ENCODE measurements at places on chromosomes 7 and 10.

GRCh38 chr10:90179696-90180407, 478.5 kb downstream of the KIF20B start:
- DNase-seq = no peak
- no peak overlapping the region for H3K4me3 ChIP-seq
- H3K4me1 ChIP-seq = no peaks in the 10 kb centered on the region
- H3K27ac ChIP-seq = no peak overlapping the region

DNA sequence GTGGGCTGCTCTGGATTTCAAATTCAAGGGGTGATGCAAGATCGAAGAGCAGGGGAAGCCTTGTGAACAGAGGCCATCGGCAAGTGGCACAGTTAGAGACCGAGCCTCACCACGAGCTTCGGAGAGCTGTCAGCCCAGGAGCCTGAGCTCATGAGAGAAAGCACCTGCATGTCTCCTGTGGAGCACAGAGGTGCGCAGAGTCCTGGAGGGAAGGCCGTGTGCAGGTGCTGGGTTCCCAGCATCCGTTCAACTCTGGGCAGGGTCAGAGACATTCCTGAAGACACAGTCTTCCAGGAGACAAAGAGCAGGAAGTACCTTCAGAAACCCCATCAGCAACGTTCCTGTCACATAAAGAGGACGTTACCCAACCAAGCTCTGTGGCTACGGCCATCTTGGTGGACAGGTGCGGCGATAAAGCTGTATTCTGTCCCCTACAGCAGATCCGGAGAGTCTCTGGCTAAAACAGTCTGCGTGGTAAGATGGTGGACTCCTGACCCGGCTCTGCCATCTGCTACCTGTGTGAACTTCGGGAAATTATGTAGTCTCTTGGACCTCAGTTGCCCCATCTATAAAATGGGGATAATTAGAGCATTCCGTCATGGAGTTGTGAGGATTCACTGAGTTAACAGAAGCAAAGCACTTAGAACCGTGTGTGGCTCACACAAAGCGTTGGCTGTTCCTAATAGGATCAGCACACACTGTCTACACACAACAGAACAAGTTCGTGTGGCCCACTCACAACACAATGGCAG, 40.6 kb downstream of the NOD1 start:
- no peak overlapping the region for H3K27ac ChIP-seq
- H3K4me1 ChIP-seq = peaks cover 21% of the 10 kb centered on the region
- no peaks in the 10 kb centered on the region for H3K27me3 ChIP-seq
- DNase-seq = no peak
- H3K36me3 ChIP-seq = peaks cover 39% of the 10 kb centered on the region

GRCh38 chr7:37408291-37409228, 40.1 kb downstream of the ELMO1 start:
- no peak for DNase-seq
- H3K36me3 ChIP-seq = no peaks in the 10 kb centered on the region

DNA sequence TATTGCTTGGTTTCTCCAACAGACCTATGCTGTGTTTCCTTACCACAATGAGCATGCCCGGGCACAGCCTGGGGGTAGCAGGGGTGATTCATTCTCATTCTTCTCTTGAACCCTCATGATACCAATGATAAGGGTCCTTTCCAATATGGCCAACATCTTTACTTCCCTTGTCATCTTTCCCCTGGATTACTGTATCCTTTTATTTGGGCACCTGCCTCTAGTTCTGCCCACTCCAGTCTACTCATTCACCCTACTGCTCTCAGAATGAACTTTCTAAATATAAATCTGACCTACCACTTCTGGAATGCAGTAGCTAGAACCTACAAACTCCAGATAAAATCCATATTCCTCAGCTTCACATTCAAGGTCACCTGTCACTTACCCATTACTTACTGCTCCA, 26.4 kb upstream of the ITPRID1 start:
- H3K36me3 ChIP-seq = no peaks in the 10 kb centered on the region
- no peak for DNase-seq
- no peak overlapping the region for H3K4me3 ChIP-seq

GRCh38 chr7:105951597-105951996, 11.5 kb upstream of the CDHR3 start:
- no peaks in the 10 kb centered on the region for H3K4me1 ChIP-seq
- H3K4me3 ChIP-seq = no peak overlapping the region
- no peak for DNase-seq
- no peak overlapping the region for H3K27ac ChIP-seq
- H3K27me3 ChIP-seq = no peaks in the 10 kb centered on the region
- H3K36me3 ChIP-seq = no peaks in the 10 kb centered on the region

GRCh38 chr10:114094795-114095194, 51.1 kb downstream of the ADRB1 start:
- H3K27me3 ChIP-seq = no peaks in the 10 kb centered on the region
- no peaks in the 10 kb centered on the region for H3K4me1 ChIP-seq
- H3K4me3 ChIP-seq = no peak overlapping the region
- DNase-seq = no peak

DNA sequence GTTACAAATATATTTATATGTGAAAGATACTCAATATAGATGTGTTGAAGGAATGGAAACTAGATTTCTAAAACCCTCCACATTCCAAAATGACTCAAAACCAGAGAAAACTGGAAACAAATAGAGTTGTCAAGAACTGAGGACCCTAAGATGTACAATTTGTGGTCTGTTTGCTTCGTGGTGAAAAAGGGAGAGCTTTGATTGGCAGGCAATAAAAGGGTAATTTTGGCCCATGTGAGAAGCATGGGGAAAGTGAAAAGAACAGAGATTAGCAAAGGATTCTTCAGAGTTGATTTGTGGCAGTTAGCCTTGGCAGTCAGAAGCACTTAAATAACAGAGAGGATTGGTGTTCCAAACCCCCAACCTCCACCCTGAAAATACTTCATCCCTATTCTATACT, 37.1 kb upstream of the DKK1 start:
- no peaks in the 10 kb centered on the region for H3K27me3 ChIP-seq
- H3K4me1 ChIP-seq = no peaks in the 10 kb centered on the region
- H3K27ac ChIP-seq = no peak overlapping the region
- H3K36me3 ChIP-seq = no peaks in the 10 kb centered on the region

DNA sequence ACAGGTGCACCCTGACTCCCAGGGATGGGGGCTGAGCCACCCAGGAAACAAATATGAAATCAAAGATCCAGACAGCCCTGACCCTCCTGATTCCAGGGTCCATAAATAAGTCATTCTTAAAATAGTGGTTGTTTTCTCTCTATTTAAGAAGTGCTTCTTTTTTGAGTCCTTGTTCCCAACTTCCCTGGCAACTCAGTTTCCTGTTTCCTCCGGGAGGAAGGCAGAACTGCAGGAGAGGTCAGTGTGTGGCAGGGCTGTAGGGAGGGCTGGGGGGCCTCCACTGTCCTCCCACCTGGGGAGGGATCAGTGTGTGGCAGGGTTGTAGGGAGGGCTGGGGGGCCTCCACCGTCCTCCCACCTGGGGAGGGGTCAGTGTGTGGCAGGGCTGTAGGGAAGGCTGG, 88.7 kb upstream of the PDGFA start:
- no peaks in the 10 kb centered on the region for H3K27me3 ChIP-seq
- no peak overlapping the region for H3K27ac ChIP-seq
- no peak for DNase-seq
- no peak overlapping the region for H3K4me3 ChIP-seq
- H3K4me1 ChIP-seq = peaks cover 31% of the 10 kb centered on the region

DNA sequence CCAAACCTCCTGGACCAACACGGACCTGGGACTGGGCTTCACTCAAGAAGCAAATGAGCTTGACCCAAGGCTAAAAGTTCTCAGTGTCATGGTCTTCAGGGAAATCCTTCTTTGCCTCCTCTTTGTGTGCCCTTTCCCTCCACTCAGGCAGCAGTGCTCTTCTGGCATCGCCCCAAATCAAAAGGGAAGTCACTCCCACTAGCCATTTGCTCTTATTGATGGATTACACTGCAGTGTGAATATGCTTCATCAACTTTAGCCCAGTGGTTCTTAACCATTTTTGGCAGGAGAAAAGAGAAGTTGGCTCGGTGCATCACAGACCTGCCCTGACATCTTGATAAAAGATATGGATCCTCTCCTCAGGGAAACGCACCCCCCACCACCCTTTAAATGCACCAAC, 19.2 kb upstream of the IKZF1 start:
- no peak overlapping the region for H3K27ac ChIP-seq
- no peaks in the 10 kb centered on the region for H3K36me3 ChIP-seq
- peaks cover 11% of the 10 kb centered on the region for H3K4me1 ChIP-seq
- no peak for DNase-seq
- H3K4me3 ChIP-seq = no peak overlapping the region
- no peaks in the 10 kb centered on the region for H3K27me3 ChIP-seq

DNA sequence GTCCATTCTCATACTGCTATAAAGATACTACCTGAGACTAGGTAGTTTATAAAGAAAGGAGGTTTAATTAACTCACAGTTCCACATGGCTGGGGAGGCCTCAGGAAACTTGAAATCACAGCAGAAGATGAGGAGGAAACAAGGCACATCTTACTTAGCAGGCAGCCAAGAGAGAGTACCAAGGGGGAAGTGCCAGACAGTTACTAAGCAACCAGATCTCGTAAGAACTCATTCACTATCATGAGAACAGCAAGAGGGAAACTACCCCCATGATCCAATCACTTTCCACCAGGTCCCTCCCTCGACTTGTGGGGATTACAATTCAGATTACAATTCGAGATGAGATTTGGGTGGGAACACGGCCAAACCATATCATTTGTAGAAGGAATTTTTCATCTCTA, 36.3 kb downstream of the NHLRC2 start:
- no peak overlapping the region for H3K27ac ChIP-seq
- H3K36me3 ChIP-seq = peaks cover 15% of the 10 kb centered on the region
- no peak for DNase-seq
- H3K4me3 ChIP-seq = no peak overlapping the region

GRCh38 chr7:17136126-17136525, 162.3 kb upstream of the AHR start:
- H3K4me1 ChIP-seq = no peaks in the 10 kb centered on the region
- no peaks in the 10 kb centered on the region for H3K27me3 ChIP-seq
- no peak overlapping the region for H3K4me3 ChIP-seq
- no peaks in the 10 kb centered on the region for H3K36me3 ChIP-seq
- no peak for DNase-seq

- H3K36me3 ChIP-seq = no peaks in the 10 kb centered on the region
- no peak overlapping the region for H3K27ac ChIP-seq
- no peaks in the 10 kb centered on the region for H3K4me1 ChIP-seq
- H3K27me3 ChIP-seq = no peaks in the 10 kb centered on the region
Observed at GRCh38 chr7:138825049-138825721, 27.2 kb upstream of the ATP6V0A4 start.

GRCh38 chr10:7193369-7193768, 217.5 kb downstream of the SFMBT2 start:
- DNase-seq = no peak
- no peaks in the 10 kb centered on the region for H3K27me3 ChIP-seq
- H3K27ac ChIP-seq = no peak overlapping the region

- no peak for DNase-seq
- H3K4me1 ChIP-seq = peaks cover 51% of the 10 kb centered on the region
- H3K36me3 ChIP-seq = no peaks in the 10 kb centered on the region
- peak overlapping the region; percentile 55 for H3K27ac ChIP-seq
- H3K27me3 ChIP-seq = no peaks in the 10 kb centered on the region
Observed at GRCh38 chr7:17041324-17041723, 159.5 kb upstream of the AGR3 start.

DNA sequence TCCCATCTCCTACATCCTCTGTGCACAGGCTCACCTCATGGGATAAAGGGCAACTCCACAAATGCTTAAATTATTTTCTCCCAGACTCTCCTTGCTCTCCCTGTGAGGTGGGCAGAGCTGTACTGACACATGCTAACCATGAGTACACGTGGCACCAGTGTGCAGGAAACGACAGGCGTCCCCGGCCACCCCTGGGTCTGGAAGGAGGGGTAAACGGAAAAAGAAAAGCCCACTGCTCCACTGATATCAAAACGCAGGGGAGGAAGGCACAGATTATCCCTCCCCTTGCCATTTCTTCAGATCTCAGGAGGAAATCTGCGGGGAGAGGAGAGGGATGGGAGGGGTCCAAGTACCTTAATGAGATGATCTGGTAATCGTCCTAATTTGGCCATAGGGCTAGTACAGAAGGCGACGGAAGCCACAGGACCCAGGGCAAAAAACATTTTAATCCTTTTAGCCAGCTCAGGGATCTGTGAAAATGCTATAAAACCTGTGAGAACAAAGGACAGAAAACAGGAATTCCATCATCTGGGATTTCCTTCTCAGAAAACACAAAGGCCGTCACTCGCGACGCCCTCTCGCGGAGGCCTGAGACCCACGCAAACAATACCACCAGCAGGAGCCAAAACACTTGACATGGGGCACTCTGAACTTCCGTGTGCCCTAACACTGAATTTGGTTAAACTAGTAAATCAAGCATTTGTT, 17.8 kb upstream of the CH25H start:
- no peak for DNase-seq
- no peak overlapping the region for H3K27ac ChIP-seq
- peaks cover 6% of the 10 kb centered on the region for H3K4me1 ChIP-seq
- H3K4me3 ChIP-seq = no peak overlapping the region
- no peaks in the 10 kb centered on the region for H3K27me3 ChIP-seq
- peaks cover 17% of the 10 kb centered on the region for H3K36me3 ChIP-seq

DNA sequence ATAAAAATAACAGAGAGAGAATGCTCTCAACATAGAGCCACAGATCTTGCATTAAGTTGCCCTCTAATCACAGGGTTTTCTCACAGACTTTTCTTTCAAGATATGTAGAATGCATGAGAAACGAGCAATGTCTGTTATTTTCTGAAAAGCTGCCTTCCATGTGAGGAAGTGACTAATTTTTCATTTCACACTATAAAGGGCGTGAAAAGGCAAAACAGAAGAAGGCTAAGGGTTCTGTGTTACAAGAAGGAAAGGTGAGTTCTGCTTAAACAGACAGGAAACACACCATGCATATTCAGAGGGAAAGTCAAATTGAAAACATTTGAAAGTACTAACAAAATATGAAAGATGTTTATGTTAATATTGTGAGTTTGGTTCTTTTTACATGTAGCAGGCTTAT, 189.2 kb downstream of the SEMA3D start:
- H3K27ac ChIP-seq = no peak overlapping the region
- H3K27me3 ChIP-seq = no peaks in the 10 kb centered on the region
- no peaks in the 10 kb centered on the region for H3K4me1 ChIP-seq
- H3K36me3 ChIP-seq = no peaks in the 10 kb centered on the region
- H3K4me3 ChIP-seq = no peak overlapping the region
- DNase-seq = no peak

DNA sequence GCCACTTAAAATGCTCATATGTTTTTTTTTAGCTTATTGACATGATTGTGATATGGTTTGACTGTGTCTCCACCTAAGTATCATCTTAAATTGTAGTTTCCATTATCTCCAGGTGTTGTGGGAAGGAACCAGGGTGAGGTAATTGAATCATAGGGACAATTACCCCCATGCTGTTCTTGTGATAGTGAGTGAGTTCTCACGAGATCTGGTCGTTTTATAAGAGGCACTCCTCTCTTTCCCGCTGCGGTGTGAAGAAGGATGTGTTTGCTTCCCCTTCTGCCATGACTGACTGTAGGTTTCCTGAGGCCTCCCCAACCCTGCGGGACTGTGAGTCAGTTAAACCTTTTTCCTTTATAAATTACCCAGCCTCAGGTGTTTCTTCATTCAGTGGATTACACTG, 80.5 kb upstream of the ETV1 start:
- H3K27ac ChIP-seq = no peak overlapping the region
- H3K4me1 ChIP-seq = no peaks in the 10 kb centered on the region
- H3K27me3 ChIP-seq = no peaks in the 10 kb centered on the region
- no peaks in the 10 kb centered on the region for H3K36me3 ChIP-seq
- no peak for DNase-seq

- no peak for DNase-seq
- no peak overlapping the region for H3K27ac ChIP-seq
- H3K4me1 ChIP-seq = peaks cover 17% of the 10 kb centered on the region
- no peaks in the 10 kb centered on the region for H3K36me3 ChIP-seq
- no peak overlapping the region for H3K4me3 ChIP-seq
- H3K27me3 ChIP-seq = no peaks in the 10 kb centered on the region
Observed at GRCh38 chr10:28291881-28292297, 11.0 kb downstream of the MPP7 start.

- peaks cover 79% of the 10 kb centered on the region for H3K4me1 ChIP-seq
- no peaks in the 10 kb centered on the region for H3K36me3 ChIP-seq
- peak overlapping the region; percentile 91 for H3K4me3 ChIP-seq
- DNase-seq = no peak
Observed at GRCh38 chr10:80457554-80458262, 3.6 kb downstream of the TSPAN14 start.

All from upper lobe of right lung (tissue), 1 donor.